ENCODE measurements at places on chromosomes 5 and 9.

DNA sequence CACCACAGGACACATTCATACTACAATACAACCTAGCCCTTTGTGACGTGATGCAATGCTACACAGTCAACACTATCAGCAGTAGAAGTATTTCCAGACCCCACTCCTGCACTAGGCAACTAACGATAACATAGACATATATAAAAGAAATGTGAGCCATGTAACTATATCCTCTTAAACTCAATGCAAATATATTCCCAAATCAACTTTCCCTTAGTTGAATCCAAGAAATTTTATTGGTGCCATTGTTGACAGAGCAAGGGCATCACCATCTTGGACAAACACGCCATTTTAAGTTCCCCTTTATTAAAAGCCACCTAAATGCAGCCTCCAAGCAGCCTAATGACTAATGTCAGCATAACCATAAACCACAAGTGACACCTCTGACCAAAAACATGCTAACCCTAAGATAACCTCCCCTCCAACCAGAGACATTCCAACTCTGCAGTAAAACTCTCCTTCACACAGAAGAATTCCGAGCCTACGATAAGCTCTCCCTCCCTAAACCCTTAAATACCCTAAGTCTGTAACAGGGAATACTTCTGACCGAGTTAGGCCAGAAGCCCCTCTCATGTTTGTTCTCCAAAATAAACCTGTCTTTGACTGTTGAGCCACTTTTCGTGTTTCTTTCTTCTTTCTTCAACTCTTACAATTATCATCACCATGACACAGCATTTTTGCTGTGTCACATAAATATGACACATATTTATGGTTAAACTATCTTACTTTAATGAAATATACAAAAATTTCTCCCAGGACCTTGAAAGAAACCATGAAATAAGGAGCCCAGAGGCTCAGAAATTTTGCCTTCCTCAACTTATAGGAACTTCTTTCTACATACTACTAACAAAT, 1497.8 kb downstream of the EFNA5 start:
- no peak for DNase-seq

DNA sequence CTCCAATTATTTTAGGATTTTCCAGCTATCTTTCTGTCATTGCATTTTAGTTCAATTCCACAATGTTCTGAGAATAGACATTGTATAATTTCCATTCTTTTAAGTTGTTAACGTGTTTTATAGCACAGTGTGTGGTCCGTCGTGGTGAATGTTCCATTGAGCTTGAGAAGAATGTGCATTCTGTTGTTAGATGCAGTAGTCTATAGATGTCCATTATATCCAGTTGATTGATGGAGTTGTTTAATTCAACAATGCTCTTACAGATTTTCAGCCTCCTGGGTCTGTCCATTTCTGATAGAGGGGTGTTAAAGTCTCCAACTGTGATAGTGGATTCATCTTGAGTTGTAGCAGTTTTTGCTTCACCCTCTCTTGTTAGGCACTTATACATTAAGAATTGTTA, 1587.7 kb upstream of the NUDT12 start:
- no peak for DNase-seq

DNA sequence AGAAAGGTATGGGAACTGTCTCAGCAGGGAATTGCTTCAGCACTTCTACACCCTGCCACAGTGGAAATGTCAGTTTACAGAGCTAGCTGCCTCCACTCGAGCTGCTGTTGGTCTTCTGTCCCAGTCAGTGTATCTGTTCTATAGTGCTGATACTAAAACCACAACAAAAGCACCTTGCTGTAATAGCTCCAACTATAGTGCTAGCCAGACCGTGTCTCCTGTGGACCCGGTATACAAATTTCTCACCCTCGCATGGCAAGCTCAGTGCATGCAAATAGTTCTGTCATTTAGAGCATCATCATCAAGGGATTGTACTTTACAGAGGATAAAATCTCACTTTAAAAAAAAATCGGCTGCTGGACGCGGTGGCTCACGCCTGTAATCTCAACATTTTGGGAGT, 51.5 kb upstream of the IQGAP2 start:
- no peak for DNase-seq

DNA sequence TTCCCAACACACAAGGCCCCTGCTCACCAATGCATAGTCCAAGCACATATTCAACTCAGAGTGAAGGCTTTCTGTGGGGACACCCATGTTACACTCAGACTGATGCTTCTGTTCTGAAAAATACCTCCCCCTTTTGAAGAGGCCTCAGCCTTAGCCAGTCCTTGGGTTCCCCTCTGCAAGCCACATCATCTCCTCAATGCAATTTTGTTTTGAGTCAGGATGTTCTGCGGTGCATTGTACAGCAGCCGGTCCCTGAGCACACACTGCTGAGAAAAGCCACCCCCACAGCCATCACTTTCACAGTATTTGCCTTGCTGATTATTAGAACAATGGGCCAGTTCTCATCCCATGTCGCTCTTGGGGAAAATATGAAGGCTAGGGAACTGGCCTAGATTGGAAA, 241.2 kb downstream of the FAM114A2 start:
- DNase-seq, result no peak

DNA sequence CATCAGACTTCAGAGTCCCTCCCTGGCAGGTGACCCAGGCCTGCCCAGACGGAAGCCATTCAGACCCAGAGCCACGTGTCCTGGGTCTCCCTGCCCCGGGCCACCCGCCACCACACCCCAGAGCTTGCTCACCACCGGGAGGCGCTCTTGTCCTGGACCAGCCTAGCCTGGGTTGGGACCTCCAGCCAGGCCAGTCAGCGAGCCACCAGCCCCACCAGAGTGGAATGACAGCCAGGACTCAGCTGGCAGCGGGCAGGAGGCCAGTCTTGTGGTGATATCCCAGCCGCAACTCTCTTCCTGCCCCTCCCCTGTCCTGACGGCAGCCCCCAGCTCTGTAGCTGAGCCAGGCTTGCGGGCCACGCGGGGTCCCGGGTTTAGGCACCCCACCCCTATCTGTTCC, 1.7 kb upstream of the PTGDS start:
- peak; percentile 56 for DNase-seq

DNA sequence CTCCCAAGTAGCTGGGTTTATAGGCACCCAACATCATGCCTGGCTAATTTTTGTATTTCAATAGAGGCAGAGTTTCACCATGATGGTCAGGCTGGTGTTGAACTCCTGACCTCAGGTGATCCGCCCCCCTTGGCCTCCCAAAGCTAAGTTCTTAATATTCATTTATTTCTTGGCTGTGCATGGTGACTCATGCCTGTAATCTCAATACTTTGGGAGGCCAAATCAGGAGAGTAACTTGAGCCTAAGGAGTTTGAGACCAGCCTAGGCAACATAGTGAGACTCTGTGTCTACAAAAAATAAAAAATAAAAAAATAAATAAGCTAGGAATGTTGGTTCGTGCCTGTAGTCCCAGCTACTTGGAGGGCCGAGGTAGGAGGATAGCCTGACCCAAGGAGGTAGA, 587.1 kb upstream of the FTMT start:
- no peak for DNase-seq

GRCh38 chr5:42767491-42768105, 11.0 kb downstream of the CCDC152 start:
- no peak for DNase-seq

GRCh38 chr5:132049559-132049958, 10.9 kb upstream of the IL3 start:
- no peak for DNase-seq

GRCh38 chr9:128007566-128008138, 26.9 kb upstream of the EEIG1 start:
- DNase-seq, result peak; percentile 83

GRCh38 chr5:175246889-175247520, 197.0 kb downstream of the DRD1 start:
- DNase-seq, result no peak

GRCh38 chr5:171388816-171389168, 1.1 kb downstream of the NPM1 start:
- peak; percentile 68 for DNase-seq

DNA sequence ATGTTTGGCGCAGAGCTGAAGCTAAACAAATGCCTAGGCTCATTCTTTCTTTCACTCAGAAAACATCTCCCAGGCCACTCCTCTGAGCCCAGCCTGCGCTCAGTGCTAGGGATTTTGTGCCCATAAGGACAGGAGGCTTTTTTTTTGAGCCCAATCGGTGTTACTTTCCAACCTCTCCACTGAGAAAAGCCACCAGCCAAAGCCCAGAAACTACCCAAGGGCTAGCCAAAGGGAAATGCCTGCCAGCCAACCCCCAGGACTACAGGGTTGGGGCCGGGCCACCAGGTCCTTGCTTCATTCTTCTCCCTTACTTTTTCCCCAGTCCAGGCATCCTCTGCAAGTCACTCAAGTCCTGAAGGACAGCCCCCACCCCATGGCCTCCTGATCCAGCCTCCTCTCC, 134.7 kb downstream of the PAX5 start:
- DNase-seq, result no peak

DNA sequence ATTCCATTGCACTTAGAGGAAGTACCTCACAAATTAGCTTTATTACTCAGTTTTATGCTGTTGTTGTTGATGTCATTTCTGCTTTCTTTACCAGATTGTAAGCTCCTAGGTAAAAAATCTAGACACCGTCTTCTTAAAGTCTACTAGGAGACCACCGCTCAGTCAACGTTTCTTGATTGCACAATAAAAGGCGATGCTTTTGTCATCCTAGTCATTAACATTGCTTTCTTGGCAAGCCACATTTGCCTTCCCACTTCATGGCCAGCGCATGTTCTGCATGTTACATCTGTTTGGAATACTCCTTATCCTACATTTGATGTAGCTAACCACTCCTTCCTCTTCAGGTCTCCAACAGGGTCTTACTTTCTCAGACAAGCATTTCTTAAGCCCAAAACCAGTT, 464.0 kb upstream of the TUSC1 start:
- DNase-seq, result no peak

DNA sequence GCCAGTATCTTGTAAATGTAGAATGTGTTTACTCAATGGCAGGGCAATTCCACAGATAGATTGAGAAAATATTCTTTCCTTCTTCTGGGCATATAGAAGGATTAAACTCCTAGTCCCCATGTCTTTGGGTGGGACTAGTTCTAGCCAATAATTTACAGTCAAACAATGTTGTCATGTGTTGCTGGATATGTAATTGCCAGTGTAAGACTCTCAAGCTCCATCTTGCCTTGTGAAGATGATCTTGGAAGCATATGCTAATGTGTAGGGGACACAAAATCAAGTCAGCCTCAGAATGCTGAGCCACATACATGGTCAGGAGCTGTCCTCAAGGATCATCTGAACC, 386.9 kb downstream of the CETN3 start:
- DNase-seq, result no peak

GRCh38 chr5:102622262-102622661, 123.5 kb upstream of the SLCO6A1 start:
- no peak for DNase-seq

- DNase-seq, result no peak
Observed at GRCh38 chr5:104049752-104050151, 487.2 kb upstream of the NUDT12 start.

DNA sequence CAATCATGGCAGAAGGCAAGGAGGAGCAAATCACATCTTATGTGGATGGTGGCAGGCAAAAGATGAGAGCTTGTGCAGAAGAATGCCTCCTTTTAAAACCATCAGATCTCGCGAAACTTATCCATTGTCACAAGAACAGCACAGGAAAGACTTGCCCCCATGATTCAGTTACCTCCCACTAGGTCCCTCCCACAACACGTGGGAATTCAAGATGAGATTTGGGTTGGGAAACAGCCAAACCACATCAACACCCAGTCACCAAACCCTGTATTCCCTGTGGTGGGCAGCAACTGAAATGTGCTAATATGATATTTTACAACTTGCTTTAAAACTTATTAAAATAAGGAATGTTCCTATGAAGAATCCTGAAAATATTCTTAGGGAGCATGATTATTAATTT, 54.2 kb downstream of the RASGRF2 start:
- DNase-seq, result no peak
